ENCODE measurements at places on chromosomes 11 and 22.

GRCh38 chr11:12723421-12724300, 49.4 kb downstream of the TEAD1 start:
- no peak for DNase-seq

DNA sequence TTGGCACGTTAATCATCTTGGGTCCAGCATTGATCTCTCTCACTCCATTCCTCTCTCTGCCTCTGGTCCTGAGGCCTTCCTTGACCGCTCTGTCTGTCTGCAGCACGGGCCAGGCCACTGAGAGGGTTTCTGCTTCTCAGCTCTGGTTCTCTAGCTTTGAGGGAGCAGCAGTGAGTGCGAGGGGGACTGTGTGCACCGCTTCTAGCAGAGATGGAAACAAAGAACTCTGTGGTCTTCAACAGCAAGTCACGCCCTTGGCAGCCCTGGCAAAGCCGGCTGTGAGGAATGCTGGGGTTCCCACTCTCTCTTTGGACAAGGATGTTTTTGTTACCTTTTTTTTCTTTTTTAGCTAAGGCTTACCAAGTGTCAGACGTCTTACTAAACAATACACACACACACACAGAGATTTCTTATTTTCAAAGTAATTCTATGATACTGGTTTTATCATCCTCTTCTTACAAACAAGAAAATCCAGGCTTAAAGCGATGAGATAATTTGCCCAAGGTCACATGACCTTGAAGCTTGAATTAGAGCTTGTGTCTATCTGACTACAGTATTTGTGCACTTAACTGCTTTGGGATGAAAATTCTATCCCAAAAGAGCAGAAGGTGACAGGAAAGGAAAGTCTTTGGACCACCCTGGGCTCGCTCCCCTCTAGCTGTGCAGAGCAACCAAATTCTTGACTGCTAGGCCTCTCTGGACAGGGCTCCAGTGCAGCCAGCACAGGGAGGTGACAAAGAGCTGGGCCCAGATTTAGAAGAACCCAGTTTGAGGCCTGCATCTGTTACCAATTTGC, 293.2 kb downstream of the NTM start:
- peak; percentile 77 for DNase-seq

DNA sequence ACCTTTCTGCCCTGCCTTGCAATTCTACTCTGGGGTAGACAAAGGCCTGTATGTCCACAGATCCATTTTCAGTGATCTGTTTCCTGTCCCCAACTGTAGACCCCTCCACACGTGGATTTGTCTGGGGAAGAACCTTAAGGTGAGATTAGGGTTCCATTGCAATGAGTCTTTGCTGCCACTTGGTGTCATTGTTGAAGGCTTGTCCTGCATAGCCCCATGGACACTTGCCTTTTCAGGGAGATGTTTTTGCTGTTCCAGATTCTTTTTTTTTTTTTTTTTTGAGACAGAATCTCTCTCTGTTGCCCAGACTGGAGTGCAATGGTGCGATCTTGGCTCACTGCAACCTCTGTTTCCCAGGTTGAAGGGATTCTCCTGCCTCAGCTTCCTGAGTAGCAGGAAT, 21.8 kb downstream of the SERPING1 start:
- no peak for DNase-seq

DNA sequence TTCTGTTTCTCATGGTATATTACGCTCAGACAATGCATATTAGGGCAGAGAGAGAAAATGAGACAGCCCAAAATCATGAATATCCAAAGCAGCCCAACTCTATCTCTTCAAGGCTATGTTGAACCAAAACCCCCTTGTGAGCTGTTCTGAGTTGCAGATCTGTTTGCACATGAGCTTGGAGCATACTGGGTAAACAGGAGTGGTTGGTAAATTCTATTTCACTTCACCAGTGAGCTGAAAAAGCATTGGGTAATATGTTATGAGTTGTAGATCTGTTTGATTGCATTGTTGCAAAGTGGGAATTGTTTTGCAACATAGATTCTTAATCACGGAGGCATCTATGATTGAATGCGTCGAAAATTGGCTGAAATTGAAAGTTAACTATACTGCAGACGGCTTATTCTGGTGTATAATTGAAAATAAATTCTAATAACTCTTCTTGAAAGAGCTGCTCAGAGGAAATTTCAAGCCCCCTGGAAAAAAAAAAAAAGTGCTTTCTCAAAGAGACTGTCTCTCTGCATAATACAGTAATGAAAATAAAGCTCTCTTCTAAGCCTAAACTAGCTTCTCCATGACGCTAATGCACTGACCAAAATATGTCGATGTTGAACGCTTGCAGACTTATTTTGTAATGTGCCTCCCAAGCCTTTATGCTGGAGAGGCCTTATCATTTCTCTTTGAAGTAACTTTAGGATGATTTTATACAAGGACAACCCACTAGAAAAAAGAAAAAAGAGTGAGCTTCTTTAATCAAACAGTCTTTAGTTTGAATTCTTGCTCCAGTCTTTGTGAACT, 263.7 kb downstream of the NTM start:
- DNase-seq = no peak

DNA sequence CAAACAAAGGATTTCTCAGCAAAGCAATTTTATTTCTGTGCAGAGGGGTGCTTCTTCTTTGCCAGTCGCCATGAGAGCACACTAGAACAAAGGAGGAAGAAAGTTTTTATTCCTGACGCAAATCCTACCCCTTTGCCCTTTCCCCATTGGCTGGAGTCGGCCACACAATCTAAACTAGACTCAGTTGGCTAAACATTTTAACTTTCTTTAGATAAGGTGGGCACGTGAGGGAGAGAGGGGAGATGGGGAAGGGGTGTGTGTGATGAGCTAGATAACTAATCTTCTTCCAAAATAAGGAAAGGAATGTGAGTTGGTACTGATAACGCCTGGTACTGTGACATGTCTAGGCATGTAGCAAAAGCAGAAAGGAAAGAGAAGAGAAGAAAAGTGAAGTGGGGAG, 626 bp downstream of the TRIM22 start:
- no peak for DNase-seq

GRCh38 chr11:112780351-112781087, 180.7 kb upstream of the NCAM1 start:
- DNase-seq = no peak

GRCh38 chr11:82080160-82080559, 653.5 kb downstream of the FAM181B start:
- DNase-seq = no peak

- DNase-seq = no peak
Observed at GRCh38 chr22:28589102-28589750, 90.4 kb downstream of the TTC28 start.

GRCh38 chr22:27905653-27906052, 13.4 kb downstream of the PITPNB start:
- no peak for DNase-seq

DNA sequence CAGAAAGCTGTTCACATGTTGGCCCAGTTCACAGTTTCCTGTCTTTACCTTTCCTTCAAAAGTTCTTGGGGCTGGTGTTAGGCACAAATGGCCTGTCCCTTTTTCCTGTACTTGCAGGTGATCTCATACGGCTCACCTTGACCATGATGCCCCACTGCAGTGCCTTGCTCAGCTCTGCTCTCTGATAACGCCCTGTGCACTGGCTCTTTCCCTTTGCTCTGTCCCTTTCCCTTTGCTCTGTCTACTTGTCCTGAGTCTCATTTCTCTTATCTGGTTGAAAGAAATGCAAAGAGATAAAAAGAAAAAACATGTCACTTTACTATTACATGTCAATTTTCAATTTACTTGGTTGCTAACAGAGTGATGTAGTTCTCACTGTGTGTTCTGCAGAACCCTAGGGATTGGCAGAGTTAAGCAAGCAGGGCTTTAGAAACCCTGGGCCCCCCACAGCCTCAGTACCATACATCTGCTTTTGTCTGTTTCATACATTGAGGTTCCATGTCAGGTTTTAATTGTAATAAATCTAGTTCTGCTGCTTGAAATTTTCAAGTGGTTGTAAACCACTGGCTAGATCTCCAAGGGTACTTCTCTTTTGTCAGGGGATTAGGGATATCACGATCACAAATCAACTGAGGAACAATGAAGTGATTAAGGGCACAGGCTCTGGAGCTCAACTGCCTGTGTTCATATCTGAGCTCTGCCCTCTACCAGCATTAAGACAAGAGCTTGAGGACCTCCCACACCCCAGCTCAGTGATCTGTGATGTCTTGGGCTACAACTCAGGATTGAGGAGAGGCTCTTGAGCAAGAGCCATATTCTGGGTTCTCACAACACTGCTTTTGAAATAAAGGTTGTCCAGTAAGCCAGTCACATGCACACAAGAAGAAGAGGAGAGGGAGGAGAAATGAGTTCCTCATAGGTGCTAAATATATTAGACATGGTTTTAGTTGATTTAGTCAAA, 16.3 kb upstream of the SORL1 start:
- DNase-seq = no peak

DNA sequence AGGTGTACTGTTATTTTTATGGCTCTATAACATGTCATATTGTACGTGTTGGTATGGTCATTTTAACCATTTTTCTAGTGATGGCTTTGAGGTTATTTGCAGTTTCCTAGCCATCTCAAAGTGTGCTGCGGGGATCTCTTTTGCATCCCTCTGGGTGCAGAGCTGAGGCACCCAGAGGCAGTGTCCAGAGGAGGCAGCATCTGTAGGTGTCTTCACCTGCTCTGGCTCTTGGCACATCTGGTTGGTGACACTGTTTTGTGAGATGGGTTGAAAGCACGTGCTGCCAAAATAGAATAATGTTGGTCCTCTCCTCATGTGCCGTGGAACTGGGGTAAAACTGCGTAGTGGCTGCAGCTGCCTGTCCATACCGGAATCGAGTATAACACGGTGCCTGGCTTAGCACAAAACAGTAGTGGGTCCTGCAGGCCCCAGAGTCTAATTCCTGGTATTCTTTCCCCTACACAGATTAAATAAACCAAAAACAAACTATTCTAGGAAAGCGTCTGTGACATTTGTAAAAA, 12.9 kb downstream of the NEAT1 start:
- no peak for DNase-seq

Measured in caudate nucleus (tissue), 63 donors.